Neural crest cell (in vitro differentiated cells): ENCODE measurements at places on chromosomes 1 and 21. TPM values are rescaled to one million over a fixed set of nuclear protein-coding genes. Genes with fewer than 3 reads are reported as not detected.

DNA sequence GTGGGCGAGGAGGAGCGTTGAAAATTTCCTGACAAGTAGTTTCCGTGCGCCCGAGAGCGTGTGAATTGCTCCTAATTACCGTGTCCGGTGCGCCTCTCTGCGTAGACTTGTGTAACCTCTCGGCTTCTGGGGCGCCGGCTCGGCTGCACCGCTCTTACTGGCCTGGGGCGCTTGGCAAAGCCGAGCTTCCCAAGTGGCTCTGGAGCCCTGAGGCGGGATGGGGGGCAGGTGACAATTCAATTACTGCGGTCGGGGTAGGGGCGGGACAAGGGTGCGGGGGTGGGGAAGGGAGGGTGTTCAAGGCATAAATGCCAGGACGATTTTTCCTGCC lies 392 bp upstream of the DMRTA2 start:
- peaks cover 37% of the 10 kb centered on the region for H3K4me1 ChIP-seq
- peak overlapping the region; percentile 86 for H3K4me3 ChIP-seq
- H3K27ac ChIP-seq: no peak overlapping the region
- no peak for DNase-seq
- H3K36me3 ChIP-seq: peaks cover 6% of the 10 kb centered on the region

- no peak for DNase-seq
- peaks cover 22% of the 10 kb centered on the region for H3K4me1 ChIP-seq
- no peaks in the 10 kb centered on the region for H3K27me3 ChIP-seq
- H3K4me3 ChIP-seq: no peak overlapping the region
Measured at GRCh38 chr21:39602793-39603192, 9.9 kb upstream of the B3GALT5 start.

- DNase-seq: no peak
- no peak overlapping the region for H3K27ac ChIP-seq
- peaks cover 5% of the 10 kb centered on the region for H3K4me1 ChIP-seq
Measured at GRCh38 chr1:220692436-220693228, 2.5 kb downstream of the C1orf115 start.

DNA sequence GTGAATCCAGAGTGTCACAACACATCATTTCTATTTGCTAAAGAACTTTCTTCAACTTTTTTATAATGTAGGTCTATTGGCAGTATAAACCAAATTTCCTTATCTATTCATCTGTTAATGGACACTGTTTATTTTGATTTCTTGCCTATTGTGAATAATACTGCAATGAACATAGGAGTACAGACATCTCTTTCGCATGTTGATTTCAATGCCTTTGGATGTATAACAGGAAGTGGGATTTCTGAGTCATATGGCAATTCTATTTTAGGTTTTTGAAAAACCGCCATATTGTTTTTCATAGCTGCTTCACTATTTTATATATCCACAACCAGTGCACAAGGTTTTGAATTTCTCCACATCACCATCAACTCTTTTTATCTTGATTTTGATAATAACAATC lies 198.7 kb downstream of the KCNT2 start:
- peaks cover 5% of the 10 kb centered on the region for H3K4me1 ChIP-seq
- DNase-seq: no peak
- peaks cover 4% of the 10 kb centered on the region for H3K36me3 ChIP-seq
- H3K27ac ChIP-seq: no peak overlapping the region

DNA sequence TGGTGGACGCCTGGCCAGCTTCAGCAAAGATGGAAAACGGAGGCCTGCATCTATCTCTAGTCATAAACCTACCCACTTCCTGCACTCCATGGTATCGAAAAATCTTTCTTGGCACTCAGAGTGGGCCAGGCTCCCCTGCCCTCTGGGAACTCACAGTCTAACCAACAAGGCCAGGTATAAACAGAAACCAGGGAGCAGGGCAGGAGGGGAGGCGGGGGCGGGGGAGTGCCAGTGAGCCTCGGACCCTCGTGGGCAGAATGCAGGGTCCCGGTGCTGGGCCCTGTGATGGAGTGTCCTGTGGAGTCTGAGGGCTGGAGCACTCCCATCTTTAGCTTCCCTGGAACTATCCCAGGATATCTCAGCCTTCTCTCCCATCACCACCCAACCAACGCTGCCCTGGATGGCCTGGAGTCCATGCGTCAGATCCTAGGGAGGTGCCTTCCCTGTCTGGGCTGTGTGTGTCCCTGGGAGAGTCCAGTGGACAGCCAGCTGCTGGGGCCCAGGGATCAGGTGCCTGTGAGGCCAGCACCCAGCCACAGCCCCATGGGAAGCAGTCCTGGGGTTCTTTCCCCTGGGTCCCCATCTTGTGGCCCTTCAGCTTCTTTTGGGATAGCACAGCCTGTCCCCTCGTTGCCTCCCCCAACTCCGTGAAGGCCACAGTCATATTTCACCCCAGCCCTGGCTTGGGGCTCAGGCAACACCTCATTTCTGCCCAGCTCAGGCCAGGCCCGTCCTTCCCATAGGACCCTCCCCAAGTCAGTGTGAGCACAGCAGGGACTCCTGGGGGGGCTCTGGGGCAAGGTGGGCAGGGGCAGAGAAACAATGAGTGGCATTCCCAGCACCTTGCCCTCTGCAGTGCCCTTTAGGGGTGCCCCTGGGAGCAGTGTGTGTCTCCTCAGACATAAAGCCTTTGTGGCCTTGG lies 1.1 kb upstream of the EPS8L3 start:
- no peak overlapping the region for H3K4me3 ChIP-seq
- H3K27me3 ChIP-seq: no peaks in the 10 kb centered on the region

GRCh38 chr1:205108464-205108863 lies 13.3 kb downstream of the RBBP5 start:
- no peak overlapping the region for H3K4me3 ChIP-seq
- H3K36me3 ChIP-seq: peaks cover 20% of the 10 kb centered on the region
- DNase-seq: no peak

DNA sequence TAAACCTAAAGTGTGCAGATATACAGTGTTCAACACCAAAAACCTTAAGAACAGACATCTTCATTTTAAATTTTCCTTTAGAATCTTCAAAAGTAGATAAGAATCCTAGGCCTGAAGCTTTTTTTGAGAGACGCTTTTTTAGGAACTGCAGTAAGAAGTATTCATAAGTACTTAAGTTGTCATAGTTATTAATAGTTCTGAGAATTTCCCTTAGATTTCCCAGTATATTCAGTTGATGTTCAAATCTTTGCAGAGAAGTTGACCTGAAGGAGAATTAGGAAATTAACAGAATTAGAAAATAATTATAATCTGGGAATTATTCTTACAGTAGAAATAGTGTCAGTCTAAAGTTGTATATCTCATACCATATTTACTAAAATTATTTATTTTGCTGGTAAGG lies 150.3 kb downstream of the NCAM2 start:
- no peaks in the 10 kb centered on the region for H3K27me3 ChIP-seq
- H3K36me3 ChIP-seq: no peaks in the 10 kb centered on the region
- no peaks in the 10 kb centered on the region for H3K4me1 ChIP-seq

DNA sequence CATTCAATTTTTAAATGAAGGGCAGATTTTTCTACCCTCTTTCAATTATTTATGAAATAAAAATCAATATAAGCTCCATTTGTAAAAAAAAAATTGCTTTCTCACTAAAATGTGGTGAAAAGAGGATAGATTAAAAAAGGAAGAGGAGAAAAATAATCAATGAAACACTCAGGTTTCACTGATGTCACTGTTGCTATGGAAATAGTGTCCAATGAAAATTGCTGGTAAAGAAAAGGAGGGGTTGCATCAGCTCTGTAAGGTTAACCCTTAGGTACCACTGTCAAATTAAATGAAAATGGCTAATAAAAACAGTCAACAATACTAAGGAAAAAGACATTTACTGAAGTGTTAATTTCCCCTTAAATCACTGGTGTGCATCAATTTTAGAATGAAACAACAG lies 91.6 kb upstream of the TTC39A start:
- H3K27me3 ChIP-seq: no peaks in the 10 kb centered on the region
- H3K4me1 ChIP-seq: peaks cover 34% of the 10 kb centered on the region
- peaks cover 4% of the 10 kb centered on the region for H3K36me3 ChIP-seq

DNA sequence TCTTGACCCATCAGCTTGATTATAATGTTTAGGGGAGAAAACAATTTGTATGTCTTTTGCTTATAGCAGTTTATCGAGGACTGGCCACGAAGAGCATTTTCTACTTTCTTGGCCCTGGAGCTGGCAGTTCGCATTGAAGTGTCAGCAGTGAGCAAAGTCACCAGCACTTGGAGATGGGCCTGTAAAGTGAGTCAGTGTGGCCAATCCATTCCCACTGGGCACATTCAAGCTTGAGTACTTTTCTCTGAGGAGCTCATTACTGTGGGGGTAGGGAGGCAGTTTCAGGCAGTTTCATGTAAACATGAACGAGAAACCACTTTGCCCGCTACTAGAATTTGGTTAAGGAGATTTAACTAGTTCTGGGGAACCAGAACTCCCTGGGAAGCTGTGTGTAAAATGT lies 164.8 kb downstream of the PRDM2 start:
- H3K27ac ChIP-seq: no peak overlapping the region
- no peaks in the 10 kb centered on the region for H3K4me1 ChIP-seq

DNA sequence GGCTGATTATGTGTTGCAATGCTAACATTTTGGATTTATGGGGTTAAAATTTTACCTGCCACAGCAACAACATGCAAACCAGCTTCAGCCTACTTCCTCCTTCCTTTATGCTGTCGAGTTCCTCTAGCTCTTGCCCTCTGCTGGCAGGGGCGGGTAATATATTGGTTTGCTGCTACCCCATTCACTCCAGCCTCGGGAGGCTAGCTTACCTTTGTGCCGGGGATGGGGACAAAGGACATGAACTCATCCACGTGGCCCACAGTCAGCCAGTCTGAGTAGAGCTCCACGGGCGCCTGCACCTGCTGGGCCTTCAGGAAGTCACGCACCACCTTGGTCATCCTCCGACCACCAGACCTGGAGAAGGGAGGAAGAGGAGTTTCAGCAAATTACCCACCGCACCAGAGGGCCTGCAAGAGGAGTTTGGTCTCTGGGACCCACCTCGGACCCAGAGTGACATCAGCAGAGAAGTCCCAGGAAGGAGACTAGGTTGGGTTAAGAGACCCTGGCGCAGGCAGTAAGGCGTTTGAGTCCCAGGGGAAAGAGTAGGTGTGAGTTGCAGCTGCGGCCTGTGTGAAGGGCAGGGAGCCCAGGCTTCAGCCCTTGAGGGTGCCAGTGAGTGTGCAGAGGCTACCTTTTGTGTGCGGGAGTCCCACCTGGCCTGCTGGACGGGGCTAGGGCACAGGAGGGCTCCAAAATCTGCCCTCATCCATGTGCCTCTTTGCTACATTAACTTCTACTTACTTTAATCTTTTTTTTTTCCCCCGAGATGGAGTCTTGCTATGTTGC lies 21.8 kb upstream of the SDHB start:
- H3K27me3 ChIP-seq: peaks cover 2% of the 10 kb centered on the region
- no peaks in the 10 kb centered on the region for H3K4me1 ChIP-seq
- no peak overlapping the region for H3K27ac ChIP-seq
- H3K36me3 ChIP-seq: no peaks in the 10 kb centered on the region

GRCh38 chr1:229109320-229109761 lies 161.6 kb upstream of the RAB4A start:
- H3K36me3 ChIP-seq: no peaks in the 10 kb centered on the region
- no peak overlapping the region for H3K4me3 ChIP-seq
- H3K27ac ChIP-seq: peak overlapping the region; percentile 16
- peaks cover 13% of the 10 kb centered on the region for H3K4me1 ChIP-seq
- peaks cover 11% of the 10 kb centered on the region for H3K27me3 ChIP-seq

- no peaks in the 10 kb centered on the region for H3K27me3 ChIP-seq
- H3K36me3 ChIP-seq: no peaks in the 10 kb centered on the region
- no peak overlapping the region for H3K27ac ChIP-seq
- no peak overlapping the region for H3K4me3 ChIP-seq
Measured at GRCh38 chr1:51535006-51535592, 16.0 kb upstream of the EPS15 start.

DNA sequence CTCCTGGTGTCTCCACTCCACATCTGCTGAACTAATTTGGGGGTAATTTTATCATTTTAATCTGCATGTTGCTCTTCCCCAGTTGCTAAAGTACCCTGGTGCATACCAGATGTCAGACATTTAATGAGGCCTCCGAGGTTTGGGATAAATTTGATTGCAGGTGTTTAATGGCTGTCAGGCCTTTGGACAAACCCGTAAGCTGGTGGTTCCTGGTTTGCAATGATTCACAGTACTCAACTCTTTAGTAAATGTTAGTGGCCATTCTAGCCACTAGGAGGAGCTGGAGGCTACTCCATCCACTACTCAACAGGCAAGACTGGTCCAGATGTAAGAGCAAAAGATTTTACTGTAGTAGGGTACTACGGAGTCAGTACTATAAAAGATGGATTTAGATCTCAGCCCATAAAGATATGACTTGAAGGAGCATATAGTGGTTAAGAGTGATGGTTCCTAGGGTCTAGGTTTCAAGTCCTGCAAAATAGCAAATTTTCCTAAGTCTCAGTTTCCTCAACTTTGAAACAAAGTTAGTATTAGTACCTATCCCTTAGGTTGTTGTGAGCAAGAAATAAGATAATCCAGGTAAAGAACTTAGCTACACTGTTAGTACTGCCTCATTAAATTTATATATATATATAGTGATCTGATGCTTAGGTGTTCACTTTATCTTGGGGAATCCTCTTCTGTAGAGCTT lies 132.8 kb downstream of the SNX7 start:
- no peaks in the 10 kb centered on the region for H3K36me3 ChIP-seq
- H3K27me3 ChIP-seq: peaks cover 3% of the 10 kb centered on the region
- H3K4me1 ChIP-seq: no peaks in the 10 kb centered on the region
- peak; percentile 24 for DNase-seq
- H3K27ac ChIP-seq: no peak overlapping the region

- no peaks in the 10 kb centered on the region for H3K27me3 ChIP-seq
- peaks cover 29% of the 10 kb centered on the region for H3K36me3 ChIP-seq
- no peak overlapping the region for H3K27ac ChIP-seq
- H3K4me3 ChIP-seq: no peak overlapping the region
Measured at GRCh38 chr1:214349781-214350180, 68.8 kb downstream of the SMYD2 start.

GRCh38 chr1:12640237-12640957 lies 3.5 kb upstream of the AADACL4 start:
- H3K4me3 ChIP-seq: no peak overlapping the region
- peaks cover 6% of the 10 kb centered on the region for H3K36me3 ChIP-seq
- H3K27ac ChIP-seq: no peak overlapping the region

DNA sequence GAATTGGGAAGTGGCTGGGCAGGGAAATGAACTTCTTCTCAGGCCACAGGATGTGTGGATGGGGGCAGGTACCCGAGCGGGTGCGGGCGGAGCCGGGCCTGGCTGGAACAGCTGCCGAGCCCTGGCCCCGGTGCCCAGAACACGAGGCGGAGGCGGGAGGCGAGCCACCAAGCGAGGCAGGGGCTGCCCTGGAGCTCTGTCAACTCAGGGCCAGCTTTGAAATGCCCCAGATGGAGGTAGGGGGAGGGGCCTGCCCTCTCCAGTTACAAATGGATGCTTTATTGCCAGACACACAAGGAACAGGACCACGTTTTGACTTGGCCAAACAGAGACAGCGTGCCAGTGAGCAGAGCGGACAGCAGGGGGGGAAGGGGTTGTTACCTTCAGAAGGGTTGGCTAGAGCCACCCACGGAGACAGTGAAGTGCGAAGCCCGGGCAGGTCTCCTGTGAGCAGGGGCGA lies 240.4 kb downstream of the SDCCAG8 start:
- DNase-seq: no peak
- H3K27me3 ChIP-seq: no peaks in the 10 kb centered on the region
- peaks cover 37% of the 10 kb centered on the region for H3K4me1 ChIP-seq
- peak overlapping the region; percentile 3 for H3K4me3 ChIP-seq
- peak overlapping the region; percentile 65 for H3K27ac ChIP-seq

The DNAJC11 gene
- 82.5 and 86.6 TPM in 2 replicates for total RNA-seq

The KIF14 gene
- total RNA-seq: 22.0 and 23.7 TPM in 2 replicates

The NTRK1 gene
- total RNA-seq: 0.21 and 0.27 TPM in 2 replicates

The TAL1 gene
- 0.11 and 0.21 TPM in 2 replicates for total RNA-seq

The RIMKLA gene
- 2.7 and 3.4 TPM in 2 replicates for total RNA-seq

The KCNE2 gene
- 0.39 and 0.61 TPM in 2 replicates for total RNA-seq

The SYNC gene
- total RNA-seq: 0.12 TPM in 1 of 2 replicates, not detected in the other

The LORICRIN gene
- total RNA-seq: not detected in 2 replicates

The CD52 gene
- not detected in 2 replicates for total RNA-seq

The TEDDM1 gene
- not detected in 2 replicates for total RNA-seq

The SIK1 gene
- 1.7 and 1.8 TPM in 2 replicates for total RNA-seq

The CLSTN1 gene
- 133 and 136 TPM in 2 replicates for total RNA-seq
